ENCODE measurements at places on chromosomes 5 and 9. TPM values are rescaled to one million over a fixed set of nuclear protein-coding genes. Genes with fewer than 3 reads are reported as not detected.

DDX41 gene
- 74.0 TPM for total RNA-seq

SLC34A1 gene
- not detected for total RNA-seq

PCDHGA9 gene
- 3.2 TPM for total RNA-seq

ABLIM3 gene
- total RNA-seq: 17.5 TPM

INSL4 gene
- total RNA-seq: not detected

PCDHGB4 gene
- 12.5 TPM for total RNA-seq
